ENCODE measurements at places on chromosomes 3 and 15.

DNA sequence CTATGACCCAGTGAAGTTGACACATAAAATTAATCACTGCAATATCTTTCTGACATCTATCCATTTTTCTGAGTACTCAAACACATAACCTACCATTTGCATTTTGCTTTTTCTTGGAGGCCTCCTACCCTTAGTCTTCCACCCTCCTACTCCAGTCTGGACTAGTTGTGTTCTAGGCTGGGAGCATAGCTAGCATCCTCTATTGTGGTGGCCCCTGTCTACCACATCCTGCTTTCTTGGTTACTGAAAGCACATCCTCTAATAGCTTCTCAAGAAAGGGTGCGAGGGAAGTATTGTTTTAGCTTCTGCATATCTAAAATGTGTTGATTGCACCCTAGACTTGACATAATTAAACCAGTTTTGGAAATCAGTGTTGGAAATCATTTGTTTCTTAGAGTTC is 176.5 kb downstream of the THSD4 start:
- DNase-seq = no peak

DNA sequence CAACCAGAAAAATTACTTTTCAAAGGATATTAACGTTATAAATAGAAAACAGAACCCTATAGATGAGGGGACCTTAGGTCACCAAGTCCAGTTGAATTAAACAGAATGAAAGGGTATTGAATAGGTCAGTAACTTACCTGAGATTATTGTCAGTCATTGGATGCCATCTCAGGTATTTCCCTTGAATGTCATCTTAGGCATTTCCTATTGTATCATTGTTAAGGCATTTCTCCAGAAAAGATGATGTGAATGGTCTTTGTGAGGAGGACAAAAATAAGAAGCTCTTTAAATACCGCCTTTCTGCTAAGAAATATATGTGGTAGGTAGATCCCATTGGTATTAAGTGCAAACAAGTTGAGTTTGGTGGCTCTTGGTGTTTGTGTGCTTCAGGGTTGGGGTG is 55.6 kb downstream of the CHD2 start:
- DNase-seq = no peak

- no peak for DNase-seq
Measured at GRCh38 chr15:52247461-52247860, 48.1 kb downstream of the MYO5C start.

- DNase-seq = no peak
Measured at GRCh38 chr3:183038221-183038620, 57.9 kb upstream of the DCUN1D1 start.

DNA sequence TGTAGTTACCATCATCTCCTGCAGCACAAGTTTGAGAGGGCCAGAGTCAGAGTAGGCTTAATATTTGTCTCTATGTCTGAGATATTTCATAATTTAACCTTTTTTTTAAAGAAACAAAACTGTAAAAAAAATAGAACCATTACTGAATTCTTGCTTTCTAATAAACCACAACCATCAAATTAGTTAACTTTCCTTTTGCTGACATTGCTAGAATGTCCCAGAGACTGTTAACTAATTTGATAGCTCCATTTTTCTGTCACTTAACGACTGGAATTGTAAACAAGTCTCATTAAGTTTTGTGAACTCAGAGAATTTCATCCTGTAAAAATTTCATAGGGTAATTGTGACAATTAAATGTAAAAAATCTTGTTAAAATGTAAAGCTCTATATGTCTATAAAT is 35.6 kb downstream of the IMPG2 start:
- DNase-seq = no peak

GRCh38 chr3:39754549-39754948 is 54.9 kb upstream of the MYRIP start:
- no peak for DNase-seq

Data from A673 (cell line).